ENCODE measurements at places on chromosomes 13 and 19.
A peak's percentile ranks its signal among the peaks of the same experiment; 100 is the strongest.

GRCh38 chr19:15253513-15253912 is 21.3 kb upstream of the EPHX3 start:
- DNase-seq: no peak

DNA sequence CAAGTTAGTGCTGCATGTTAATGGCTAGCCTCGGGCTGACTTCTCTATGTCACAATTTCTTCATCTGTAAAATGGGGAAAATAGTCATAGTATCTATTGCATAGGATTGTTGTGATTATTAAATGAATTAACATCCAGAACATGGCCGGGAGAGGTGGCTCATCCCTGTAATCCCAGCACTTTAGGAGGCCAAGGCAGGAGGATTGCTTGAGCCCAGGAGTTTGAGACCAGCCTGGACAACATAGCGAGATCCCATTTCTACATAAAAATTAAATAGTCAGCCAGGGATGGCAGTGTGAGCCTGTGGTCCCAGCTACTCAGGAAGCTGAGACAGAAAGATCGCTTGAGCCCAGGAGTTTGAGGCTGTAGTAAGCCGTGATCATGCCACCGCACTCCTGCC is 21.8 kb upstream of the FBL start:
- DNase-seq: no peak

- no peak for DNase-seq
Measured at GRCh38 chr19:42360787-42361544, 29.1 kb downstream of the CNFN start.

GRCh38 chr13:33785384-33785783 is 32.6 kb upstream of the RFC3 start:
- DNase-seq: no peak

GRCh38 chr19:19162495-19162894 is 7.6 kb downstream of the MEF2B start:
- DNase-seq: no peak

DNA sequence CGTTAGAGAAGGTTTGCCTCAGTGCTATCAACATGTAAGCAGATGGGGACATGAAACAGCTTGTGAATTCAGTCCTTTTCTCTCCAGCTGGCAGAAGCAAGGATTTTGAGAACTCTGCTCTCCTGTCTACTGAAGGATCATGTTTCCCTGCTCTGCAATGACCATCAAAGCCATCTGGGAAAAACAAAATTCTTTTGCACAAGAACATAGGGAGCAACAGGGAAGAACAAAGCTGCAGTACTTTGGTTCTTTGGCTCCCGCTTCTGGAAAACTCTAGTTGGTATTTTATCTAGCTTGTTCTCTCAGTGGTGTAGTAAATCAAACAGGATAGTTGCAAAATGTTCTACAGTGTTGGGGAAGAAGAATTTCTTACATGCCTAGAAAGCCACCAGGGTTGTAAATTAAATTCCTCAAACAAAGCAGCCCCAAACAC is 270.4 kb downstream of the ENOX1 start:
- no peak for DNase-seq

DNA sequence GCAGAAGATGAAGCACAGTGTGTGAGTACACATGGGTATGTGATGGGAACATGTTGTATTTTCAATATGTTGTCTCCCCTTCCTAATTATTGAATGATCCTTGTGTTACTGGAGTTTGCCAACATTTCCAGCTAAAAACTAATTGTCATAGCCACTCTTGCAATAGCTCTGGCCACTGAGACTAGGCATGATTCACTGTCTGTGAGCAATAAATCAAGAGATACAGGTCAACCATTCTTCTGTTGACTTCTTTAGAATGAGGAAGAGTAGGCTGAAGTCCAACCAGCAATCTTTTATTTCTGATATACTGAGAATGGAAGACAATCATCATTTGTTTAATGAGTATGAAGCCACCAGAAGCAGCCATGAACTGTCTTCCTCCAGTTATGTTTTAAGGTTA is 413.9 kb downstream of the SLITRK5 start:
- no peak for DNase-seq

GRCh38 chr13:34303346-34303745 is 485.4 kb downstream of the RFC3 start:
- DNase-seq: no peak

DNA sequence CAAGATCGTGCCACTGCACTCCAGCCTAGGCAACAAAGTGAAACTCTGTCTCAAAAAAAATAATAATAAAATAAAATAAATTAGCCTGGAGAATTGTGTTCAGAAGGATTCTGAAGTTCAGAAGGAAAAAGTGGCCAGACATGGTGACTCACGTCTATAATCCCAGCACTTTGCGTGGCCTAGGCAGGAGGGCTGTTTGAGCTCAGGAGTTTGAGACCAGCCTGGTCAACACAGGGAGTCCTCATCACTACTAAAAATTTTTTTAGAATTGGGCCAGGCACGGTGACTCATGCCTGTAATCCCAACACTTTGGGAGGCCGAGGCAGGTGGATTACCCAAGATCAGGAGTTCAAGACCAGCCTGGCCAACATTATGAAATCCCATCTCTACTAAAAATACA is 6.0 kb downstream of the RDH8 start:
- DNase-seq: no peak

- DNase-seq: peak; percentile 88
Measured at GRCh38 chr19:35644206-35644986, 2.9 kb downstream of the ETV2 start.

DNA sequence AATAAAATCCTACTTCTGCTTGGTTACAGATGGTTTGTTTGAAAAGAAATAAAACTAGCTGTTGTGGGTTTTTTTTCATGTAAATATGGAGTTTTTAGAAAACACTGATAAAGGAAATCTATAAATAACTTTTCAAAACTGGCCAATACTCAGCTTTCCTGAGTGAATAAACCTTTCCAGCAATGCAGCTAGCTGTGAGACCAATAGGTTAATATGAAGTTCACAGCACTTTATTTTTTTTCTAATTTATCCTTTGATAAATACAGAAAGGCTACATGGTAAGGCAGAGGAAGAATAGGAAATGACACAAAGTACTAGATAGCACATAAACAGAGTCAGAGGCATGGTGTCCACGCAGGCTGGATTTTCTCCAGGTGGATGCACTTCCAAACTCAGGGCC is 154.0 kb downstream of the COG6 start:
- DNase-seq: no peak

GRCh38 chr19:51786646-51787494 is 8.1 kb upstream of the FPR3 start:
- no peak for DNase-seq

DNA sequence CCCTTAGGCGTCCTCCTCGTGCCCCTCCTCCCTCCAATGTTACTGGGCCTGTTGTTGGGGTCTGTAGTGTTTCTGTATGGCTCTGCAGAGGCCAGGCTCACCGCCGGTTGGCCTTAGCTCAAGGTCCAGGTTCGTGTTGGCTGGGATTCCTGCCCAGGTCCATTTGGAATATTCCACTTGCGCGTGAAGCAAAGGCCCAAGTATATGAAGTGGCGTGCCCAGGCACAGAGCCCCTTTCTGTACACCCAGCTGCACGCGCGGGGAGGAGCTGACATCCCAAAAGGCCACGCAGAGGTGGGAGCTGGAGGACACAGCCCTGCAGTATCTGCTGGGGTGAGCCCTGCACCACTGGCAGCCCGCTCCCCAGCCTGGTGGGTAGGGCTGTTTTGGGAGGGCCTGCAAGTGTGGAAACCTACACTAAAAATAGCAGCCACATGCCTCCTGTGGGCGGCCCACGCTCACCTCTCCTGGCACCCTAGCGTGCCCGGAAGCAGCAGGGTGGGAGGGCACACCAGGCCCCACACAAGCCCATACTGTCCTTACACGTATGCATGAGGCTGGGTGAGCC is 30.2 kb downstream of the CRTC1 start:
- no peak for DNase-seq

DNA sequence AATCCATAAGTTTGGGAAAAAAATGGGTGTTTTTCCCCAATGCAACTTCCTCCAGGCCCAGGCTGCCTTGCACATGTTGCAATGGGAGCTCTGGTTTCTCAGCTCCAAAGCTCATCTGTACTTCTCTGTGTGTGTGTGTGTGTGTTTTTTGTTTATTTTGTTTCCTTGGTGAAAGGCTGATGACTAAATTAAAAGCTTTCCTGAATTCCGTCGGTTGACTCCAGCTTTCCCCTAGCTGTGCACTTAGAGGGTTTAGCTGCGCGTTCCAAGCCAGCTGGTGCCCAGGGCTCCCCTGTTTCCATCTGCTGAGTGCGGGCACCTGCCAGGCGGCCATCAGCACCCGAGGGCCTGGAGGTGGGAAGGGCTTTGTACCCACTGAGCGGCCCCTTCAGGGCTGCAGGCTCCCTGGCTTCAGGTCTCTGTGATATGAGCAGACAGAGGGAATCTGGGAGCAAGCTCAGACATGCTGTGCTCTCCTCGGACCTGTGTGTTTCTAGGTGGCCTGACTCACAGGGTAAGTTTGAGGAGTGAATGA is 129.1 kb upstream of the SOX1 start:
- DNase-seq: no peak

DNA sequence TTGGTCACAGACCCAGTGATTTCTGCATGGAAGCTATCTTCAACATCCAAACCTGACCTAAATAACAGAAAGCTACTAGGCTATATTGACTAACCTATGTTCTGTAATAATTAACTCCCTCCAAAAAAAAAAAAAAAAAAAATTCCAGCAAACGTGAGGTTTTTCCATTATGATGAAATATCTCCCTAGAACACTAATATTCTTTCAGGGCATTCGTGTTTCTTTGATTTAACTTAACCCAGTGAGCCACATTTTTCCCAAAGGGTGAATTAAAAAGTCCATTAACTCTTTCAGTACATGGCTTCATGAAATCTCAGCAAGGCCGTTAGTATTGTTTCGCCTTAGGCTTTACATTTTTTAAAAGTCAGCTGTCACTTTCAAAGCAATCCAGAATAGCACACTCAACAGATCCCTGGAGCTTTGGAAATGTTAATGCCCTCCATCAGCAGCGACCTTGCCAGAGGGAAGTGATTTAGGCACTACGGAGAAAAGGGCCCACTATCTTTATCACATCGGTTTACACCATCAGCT is 175.8 kb downstream of the DCT start:
- no peak for DNase-seq

DNA sequence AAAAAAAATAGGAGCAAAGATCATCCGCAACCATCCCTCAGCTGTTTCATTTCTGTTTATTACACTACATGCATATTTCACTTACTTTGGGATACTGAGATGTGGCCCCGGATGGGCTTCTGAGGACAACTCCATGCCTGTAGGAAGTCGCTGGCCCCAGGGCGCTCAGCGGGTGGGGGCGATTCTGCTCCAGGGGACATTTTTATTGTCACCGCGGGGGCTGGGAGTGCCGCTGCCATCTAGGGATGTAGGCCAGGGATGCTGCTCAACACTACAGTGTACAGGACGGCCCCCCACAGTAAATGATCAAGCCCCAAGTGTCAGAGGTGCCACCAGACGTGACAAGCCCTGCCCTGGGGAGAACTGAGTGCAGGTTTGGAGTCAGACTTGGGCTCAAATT is 6.4 kb upstream of the BST2 start:
- DNase-seq: no peak

GRCh38 chr19:34503531-34504272 is 22.1 kb downstream of the WTIP start:
- no peak for DNase-seq

DNA sequence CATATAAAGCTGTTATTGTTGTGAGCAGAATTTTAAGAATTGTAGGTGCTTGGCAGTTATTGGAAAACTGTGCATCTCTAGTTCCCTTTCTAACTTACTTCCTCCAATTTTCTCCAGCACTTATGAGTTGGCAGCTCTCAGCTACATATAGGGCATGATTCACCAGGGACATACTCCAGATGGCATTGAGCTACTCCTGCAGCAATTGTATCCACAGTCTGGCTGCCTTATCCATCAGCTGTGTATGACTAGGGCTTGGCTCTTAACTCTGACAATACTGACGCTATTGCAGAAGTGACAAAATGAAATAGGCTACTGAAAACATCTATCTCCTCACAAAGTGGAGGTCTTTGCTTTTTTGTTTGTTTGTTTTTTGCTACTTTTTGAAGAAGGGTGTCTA is 276.7 kb downstream of the POU4F1 start:
- DNase-seq: no peak

DNA sequence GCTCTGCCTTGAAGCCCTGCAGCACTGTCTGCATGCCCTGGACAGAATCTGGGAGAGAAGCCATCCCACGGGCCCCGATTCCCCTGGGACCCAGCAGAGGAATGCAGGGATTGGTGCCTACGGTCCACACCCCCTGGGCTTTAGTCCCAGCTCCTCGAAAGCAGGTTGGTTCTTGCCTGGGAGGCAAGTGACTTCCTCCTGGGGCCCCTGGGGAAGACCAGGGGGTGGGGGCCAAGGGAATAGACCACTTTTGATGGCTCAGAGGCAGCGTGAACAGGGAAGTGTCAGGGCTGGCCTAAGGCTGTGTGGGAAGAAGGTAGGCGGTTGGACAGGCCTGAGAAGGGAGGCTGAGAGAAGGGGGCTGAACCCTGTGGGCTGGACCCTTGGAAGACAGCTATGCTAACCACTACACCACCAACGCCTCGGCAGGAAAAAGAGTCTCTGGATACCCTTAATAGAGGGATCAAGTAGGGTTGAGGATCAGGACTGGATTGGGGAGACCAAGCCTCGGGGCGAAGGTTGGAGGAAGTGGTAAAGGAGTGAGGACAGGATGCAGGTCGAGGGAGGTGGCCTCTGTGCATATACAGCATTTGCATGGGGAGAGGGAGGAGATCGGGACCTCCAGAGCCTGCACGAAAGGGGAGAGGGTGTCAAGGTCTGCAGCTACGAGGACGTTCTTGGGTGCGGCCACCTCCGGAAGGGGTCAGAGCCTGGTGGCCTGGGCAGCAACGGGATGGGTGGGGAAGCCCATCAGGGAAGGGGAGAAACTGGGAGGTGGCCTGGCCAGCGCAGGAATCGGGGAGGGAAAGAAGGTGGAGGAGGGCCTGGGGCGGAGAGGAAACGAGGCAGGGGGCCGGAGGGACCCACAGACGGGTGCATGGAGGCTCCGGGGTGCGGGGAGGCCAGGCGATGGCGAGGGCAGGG is 709 bp downstream of the DPP9 start:
- DNase-seq: no peak

- no peak for DNase-seq
Measured at GRCh38 chr13:106867249-106867648, 299.3 kb upstream of the ARGLU1 start.

GRCh38 chr13:31903111-31903815 is 128.3 kb upstream of the FRY start:
- no peak for DNase-seq

DNA sequence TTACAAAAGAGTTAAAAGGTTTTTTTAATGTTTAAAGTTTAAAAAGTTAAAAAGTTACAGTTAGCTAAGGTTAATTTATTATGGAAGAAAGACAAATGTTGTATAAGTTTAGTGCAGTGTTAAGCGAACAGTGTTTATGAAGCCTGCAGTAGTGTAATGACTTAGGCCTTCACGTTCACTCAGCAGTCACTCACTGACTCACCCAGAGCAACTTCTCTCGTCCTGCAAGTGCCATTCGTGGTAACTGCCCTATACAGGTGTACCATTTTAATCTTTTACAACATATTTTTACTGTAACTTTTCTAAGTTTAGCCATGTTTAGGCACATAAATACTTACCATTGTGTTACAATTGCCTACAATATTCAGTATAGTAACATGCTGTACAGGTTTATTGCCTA is 398.2 kb upstream of the NBEA start:
- no peak for DNase-seq
